ENCODE measurements at places on chromosomes 4 and X.

DNA sequence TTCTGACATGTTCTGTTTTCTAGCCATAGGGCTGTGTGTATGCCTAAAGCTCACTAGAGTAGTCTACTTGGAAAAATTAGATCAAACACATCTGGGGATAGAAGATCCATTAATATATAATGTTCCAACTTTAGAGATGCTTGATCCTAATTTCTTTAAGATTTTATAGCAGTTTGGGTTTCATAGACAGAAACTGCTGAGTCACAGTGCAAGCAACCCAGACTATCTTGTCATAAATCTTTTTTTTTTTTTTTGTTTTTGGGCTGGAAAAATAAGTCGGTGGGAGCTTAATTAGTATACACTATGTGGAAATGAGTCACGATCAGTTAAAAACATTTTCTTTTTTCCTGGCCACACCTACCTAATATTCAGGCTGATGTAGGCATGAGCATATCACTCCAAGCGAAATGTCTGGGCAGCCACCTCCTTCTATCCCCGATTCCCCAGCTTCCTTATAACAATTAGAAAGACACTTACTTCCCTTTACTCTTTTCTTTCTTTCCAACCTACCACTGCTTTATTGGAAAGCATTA is 58.2 kb upstream of the CASK start:
- DNase-seq: no peak

DNA sequence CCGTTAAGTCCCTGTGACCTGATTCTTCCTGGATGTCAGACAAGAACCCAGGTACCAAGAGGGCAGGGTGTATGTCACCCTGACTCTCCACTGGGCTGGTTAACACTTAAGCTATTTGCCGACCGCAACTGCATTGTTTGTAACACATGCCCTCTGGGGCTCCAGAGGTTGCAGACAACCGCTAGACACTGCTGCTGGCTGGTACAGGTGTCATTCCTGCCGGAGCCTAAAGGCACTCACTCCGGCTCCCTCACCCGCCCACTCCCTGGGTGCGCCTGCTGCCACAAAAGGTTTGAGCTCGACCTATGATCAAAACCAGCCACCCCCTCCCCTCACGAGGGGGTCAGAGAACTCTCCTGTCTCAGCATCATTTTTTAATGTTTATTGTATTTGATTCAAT is 208.2 kb downstream of the FAT4 start:
- no peak for DNase-seq

DNA sequence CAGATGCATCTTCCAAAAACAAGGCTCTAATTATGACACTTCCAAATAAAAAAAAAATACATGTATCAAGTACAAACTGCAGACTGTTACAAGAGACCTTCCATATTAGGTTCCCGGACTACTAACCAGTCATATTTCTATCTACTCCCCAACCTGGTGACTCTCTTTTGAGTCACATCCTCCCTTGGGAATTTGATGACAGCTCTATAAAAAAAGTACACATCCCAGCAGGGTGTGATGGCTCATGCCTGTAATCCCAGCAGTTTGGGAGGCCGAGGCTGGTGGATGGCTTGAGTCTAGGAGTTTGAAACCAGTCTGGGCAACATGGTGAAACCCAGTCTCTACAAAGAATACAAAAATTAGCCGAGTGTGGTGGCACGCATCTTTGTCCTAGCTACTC is 14.9 kb downstream of the RPGR start:
- no peak for DNase-seq

DNA sequence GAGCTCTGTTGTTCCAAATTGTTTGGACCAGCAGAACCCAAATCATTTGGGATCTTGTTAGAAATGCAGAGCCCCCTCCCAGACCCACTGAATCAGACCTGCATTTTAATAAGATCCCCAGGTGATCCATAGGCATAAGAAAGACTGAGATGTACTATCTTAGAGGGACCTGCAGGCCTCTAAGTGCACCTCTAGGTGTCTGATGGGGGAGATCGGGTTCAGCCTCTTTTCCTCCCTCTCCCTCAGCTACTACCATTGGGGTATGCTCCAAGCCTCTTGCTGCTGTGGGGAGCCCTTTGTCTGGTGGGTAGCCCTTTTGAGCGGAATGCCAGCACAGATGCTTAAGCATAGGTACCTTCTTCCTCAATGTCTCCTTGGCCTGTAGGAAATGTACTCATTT is 63.8 kb upstream of the RPS6KA3 start:
- DNase-seq: no peak

- no peak for DNase-seq
Observed at GRCh38 chrX:120824021-120824420, 51.6 kb downstream of the CT47B1 start.

DNA sequence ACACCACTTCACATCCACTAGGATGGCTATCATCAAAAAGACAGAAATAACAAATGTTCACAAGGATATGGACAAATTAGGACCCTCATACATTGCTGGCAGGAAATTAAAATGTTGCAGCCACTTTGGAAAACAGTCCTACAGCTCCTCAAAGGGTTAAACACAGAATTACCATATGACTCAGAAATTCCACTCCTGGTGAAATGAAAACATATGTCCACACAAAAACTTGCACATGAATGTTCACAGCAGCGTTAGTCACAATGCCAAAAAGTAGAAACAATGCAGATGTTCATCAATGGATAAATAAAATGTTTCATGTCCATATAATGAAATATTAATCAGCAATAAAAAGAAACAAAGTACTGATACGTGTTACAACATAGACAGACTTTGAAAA is 15.1 kb downstream of the S100G start:
- no peak for DNase-seq

- DNase-seq: no peak
Observed at GRCh38 chr4:17721496-17722355, 59.7 kb downstream of the FAM184B start.

- DNase-seq: no peak
Observed at GRCh38 chr4:88807499-88807898, 109.9 kb upstream of the NAP1L5 start.

DNA sequence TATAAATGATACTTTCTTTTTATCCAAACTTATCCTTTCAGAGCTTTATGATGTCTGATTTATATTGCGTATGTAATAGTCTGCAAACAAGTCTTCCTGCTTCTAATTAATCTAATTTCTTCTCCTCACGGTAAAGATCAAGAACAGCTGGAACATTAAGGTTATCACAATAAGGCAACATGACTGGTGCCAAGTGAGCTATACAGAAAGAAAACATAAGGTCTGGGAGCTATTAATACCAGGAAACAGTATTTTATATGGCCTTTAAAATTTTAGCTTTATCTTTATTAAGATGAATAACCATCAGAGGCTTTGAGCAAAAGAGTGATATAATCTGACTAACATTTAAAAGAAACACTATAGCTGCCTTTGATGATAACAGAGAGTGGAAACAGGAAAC is 28.7 kb upstream of the CABS1 start:
- no peak for DNase-seq

DNA sequence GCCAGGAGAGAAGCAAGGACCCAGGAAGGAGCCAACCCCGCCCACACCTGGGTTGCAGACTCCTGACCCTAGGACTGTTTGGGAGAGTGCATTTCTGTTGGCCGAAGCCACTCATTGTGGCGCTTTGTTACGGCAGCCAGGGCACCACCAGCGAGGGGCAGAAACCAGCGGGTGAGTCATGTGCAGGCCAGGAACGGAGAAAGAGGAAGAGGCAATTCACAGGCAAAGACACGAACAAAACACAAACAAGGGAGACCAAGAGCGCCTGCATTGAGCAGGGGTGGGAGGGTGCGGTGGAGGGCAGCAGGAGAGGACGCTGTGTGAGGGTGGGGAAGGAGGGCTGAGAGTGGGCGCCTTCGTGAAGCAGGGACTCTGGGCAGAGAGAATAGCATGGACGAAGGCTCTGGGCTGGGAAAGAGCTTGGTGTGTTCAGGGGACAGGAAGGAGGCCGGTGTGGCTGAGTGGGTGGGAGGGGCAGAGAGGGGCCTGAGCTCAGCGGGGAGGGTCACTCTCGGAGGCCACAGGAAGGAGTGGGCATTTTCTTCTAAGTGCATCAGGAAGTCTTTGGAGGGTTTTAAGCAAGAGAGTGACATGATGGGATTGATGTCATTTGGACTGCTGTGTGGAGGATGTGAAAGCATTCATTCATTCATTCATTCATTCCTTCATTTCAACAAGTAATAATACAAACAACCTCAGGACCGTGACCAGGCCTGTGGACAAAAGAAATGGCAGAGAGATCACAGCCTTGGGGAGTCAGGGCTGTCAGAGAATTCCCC is 12.2 kb upstream of the WFS1 start:
- DNase-seq: no peak

DNA sequence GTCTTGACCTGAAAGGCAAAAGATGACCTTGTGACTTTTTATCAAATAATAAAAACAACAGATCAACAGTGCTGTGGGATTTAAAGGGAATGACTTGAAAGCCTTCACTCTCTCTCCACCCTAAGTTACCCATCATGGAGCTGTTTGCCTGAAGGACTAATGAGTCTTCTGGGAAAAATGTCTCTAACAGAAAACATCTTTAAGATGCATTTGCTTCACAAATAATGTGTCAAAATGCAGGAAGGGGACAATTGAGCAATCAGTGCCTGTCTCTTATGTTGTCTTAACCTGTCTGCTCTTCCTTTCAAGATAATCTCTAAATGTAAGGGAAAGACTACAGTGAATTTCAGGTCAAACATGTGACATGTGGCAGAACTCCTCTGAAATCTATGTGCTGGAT is 766.6 kb downstream of the PDHA2 start:
- DNase-seq: no peak

GRCh38 chr4:3484057-3484973 is 21.2 kb downstream of the DOK7 start:
- DNase-seq: no peak

DNA sequence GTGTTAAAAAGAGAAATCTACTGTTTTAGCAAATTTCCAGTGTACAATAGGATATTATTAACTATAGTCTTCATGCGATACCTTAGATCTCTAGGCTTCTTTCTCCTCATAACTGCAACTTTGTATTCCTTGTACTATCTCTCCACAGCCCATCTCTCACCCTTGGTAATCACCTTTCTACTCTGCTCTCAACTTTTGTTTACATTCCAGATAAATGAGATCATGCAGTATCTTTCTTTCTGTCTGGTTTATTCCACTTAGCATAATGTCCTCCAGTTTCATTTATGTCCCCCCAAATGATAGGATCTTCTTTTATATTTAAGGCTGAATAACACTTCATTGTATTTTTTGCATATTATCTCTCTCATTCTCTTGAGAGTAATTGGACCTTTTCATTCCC is 165.5 kb downstream of the HS3ST1 start:
- DNase-seq: no peak

GRCh38 chrX:39766085-39766726 is 331.6 kb downstream of the BCOR start:
- no peak for DNase-seq

DNA sequence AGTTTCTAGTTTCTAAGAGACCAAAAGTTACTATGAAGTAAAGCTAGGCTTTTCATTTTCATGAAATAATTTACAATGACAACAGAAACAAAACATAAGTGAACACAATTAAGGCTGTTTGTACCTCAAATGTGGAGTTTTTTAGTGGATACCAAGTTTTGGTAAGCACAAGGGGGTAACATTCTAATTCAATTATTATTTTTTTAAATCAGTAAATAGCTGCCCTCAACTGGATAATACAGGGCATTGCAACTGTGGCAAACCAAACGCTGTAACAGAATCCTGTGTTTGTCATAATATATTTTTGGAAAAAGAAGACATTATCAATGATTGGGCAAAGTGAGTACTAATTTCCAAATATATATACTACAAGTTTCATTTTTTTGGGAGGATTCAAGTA is 150.3 kb downstream of the FBXW7 start:
- no peak for DNase-seq

- DNase-seq: no peak
Observed at GRCh38 chrX:23992431-23992830, 34.6 kb downstream of the KLHL15 start.

DNA sequence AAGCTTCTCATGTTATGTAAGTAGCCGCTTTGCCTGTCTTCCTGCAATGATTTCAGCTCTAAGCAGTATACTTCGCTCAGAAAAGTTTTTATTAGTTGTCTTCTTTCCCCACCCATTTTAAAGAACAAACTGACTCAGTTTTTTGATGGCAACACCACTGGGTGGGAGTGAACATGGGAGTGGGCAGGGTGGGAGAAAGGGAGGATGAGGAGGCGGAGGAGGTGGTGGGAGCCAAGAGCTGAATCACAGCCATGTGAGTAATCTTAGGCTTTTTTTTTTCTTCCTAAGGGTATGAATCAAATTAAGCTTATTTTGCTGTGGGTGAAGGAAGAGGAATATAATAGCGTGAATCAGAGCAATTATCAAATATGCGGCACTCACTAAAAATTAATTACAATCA is 574.3 kb upstream of the DIPK2B start:
- no peak for DNase-seq

DNA sequence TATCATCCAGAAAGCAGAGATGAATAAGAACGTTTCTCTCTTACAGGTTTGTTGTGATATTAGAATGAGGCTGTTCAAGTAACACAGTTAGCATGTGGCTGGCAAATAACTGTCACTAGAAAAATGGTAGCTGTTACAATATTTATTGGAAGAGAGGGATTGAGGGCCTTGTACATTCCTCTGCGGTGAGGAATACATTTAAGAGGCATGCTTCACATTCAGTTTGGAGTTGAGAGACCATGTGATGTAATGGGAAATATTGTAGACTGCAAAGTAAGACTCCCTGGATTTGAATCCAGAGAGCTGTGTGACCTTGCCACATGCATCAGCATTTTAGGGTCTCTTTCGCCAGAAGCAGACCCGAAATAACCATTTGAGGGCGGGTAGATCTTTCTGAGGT is 104.8 kb upstream of the KIT start:
- no peak for DNase-seq

- no peak for DNase-seq
Observed at GRCh38 chr4:24229978-24230377, 340.1 kb upstream of the PPARGC1A start.

GRCh38 chr4:6071191-6071958 is 53.1 kb upstream of the C4orf50 start:
- no peak for DNase-seq

DNA sequence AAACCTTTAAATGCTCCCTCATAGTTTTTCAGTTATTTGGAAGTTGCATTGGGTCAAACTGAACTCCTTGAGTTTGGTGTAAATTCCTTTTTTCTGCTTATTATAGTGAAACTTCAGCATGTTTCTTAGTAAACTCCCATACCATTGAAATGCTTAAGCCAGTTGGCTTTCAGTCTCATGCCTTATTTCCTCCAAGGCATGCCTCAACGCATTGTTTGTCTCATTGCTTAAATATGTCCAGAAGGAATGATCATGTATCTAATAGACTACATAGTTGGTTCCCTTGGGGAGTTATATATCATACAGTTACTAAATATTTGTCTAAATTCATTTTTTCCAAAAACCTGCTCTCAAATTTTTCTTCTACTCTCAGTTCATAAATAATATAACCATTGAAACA is 114.0 kb downstream of the STOX2 start:
- DNase-seq: no peak

All from GM19239 (cell line).